Activated CD8-positive, alpha-beta memory T cell treated with anti-CD3 and anti-CD28 coated beads for 1 hour (primary cell): ENCODE measurements at places on chromosomes 13 and 19.

GRCh38 chr19:4061683-4062418, 4.8 kb downstream of the ZBTB7A start:
- DNase-seq, result no peak

DNA sequence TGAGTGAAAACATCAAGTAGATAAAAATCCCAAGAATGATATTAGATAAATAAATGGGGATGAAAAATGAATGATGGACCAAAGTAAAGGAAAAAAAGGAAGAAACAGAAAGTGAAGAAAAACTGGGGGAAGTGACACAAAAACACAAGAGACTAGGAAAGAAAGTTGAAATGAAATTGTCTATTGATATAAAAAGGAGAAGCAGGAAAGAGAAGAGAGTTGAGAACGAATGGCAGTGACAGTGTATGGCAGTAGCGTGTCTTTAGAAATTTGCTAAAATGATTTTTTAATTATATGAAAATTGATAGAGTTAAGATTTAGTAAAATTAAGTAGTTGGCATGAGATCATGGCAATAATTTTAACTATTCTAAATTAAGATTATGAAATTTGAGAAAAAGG, 36.3 kb upstream of the SGCG start:
- no peak for DNase-seq

DNA sequence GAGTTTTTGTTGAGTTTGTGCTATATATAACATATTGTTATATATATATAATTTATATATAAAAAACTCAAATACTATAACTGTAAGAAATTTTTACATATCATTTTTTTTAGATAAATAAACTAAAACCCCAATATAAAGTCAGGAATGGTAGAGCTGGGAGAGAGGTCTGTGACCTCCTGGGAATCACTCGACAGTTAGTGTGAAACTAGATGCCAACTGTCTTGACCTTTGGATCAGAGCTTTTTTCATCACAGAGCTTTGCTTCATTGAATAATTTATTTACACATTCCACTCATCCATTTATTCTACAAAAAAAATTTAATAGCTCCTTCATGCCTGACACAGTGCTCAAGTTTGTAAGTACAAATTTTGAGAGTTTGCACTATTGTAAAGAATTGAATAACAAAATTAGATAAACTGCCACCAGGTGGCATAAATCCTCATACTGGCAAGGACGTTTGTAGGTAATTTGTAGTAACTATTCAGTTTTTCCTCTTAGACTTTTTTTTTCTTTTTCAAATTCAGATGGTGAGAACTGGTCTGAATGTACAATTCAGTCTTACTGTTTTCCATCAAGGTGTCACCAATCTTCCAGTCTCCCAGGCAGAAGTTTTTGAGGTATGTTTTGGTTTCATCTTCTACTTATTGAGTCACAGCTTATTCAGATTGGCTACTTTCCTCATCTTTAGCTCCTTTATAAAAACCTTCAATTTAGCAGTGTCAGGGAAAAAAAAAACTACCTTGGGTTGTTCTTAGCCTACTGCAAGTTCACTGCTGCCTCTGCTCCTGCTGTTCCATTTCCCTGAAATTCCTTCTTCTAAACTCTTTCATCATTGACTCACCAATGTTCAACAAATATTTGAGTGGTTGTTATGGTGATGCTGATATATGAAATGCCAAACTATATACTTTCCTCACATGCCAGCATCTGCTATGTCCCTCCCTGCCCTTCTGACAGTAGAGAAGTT, 28.7 kb downstream of the LACC1 start:
- DNase-seq, result no peak

- DNase-seq, result no peak
These were observed 27.9 kb upstream of the PARP4 start for GRCh38 chr13:24540236-24541126.

DNA sequence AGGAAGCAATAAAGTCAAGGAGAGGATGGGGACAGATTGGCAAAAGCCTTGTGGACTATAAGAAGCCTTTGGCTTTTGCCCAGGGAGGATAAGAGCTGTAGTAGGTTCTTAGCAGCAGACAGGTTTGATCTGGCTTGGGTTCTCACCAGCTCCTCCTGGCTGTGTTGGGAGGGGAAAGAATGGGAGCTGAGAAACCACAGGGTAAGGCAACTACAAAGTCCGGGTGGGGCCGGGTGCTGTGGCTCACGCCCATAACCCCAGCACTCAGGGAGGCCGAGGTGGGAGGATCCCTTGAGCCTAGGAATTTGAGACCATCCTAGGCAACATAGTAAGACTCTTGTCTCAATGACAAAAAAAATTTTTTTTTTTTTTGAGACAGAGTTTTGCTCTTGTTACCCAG, 20.6 kb downstream of the NECTIN2 start:
- no peak for DNase-seq

DNA sequence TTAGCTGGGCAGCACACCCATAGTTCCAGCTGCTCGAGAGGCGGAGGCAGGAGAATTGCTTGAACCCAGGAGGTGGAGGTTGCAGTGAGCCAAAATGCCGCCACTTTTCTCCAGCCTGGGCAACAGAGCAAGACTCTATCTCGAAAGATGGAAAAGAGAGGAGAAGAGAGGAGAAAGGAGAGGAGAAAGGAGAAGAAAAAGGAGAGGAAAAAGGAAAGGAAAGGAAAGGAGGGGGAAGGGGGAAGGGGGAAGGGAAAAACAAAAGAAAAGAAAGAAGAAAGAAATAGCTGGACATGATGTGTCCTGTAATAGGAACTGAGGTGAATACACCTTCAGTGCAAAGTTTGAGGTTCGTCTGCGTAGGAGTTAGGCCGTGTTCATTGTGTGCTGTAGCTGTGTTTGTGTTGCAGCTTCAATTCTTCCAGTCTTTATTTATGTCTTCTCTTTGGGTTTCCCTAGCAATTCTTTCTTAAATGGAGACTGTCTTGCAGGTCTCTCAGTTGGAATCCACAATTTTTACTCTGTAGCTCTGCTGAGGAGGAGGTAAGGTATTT, 13.4 kb downstream of the ZNF607 start:
- no peak for DNase-seq

DNA sequence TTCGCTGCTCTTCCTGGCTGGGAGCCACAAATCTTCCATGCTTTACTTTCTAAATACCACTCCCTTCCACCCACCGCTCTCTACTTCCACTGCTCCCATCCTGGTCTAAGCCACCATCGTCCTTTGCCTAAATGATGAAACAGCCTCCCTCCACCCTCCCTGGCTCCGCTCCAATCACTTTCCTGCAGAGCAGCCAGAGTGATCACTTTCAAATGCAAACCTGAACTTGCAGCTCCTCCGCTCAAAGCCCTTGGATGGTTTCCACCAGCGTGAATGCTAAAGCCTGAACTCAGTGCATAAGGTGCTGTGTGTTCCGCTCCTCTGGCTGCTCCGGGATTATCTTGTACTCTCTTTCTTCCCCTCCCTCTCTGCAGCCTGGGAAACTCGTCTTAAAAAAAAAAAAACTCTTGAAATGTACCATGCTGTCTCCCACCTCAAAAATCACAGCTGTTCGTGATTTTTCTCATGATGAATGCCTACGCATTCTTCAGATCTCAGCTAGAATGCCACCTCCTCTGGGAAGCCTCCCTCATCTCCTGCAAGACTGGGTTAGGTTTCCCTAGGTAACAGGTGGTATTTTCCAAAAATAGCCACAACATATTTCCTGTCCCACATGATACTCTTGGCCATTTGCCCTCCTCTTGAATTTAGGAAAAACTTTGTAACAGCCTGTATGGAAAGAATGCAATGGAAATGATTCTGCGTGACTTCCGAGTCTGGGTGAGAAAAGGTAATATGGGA, 3.7 kb upstream of the SIN3B start:
- DNase-seq, result no peak

DNA sequence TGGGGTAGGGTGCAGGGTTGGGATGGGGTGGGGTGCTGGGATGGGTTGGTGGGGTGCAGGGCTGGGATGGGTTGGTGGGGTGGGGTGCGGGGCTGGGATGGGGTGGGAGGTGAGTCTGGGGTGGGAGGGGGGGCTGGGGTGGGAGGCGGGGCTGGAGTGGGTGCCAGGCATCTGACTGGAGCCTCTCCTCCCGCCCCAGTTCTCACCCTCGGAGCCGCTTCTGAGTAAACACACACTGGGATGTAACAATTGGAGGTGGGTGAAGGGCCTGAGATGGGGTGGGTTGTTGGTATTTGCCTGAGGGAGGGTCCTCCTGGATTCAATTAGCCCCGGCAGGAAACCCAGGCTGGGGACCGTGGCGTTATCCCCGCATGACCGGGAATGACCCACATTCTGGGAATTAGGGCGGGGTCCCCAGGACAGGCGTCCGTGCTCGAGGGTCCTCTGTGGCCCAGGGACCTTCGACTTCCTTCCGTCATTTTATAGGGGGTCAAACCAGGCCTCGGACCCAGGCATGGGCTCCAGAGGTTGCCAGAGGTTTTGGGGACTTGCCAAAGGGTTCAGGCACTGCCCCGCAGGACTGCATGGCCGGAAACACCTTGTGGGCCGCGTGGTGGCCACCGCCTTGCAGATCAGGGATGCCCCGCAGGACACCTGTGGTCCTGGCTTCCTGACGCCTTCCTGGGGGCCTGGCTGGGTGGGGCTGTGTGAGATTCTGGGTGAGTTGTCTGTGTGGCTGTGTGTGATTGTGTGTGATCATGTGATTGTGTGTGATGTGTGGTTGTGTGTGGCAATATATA, 1.4 kb downstream of the TMPRSS9 start:
- no peak for DNase-seq

DNA sequence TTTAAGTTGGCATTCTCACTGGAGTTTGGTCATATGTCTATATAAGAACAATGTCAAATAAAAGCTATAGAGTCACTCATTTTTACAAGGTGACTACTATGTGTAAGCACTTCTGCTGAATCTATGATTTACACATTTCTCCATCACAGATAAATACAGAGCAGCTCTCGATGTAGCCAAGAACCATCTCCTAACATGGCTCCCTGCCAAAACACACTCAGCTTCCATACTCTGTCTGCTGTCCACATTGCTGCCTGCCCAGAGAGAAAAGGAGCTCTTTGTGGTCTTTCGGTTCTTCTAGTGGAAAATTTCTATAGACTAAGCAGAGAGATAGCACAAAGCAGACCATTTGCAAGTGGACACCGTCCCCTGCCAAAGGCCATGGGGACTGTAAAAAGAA, 190.9 kb upstream of the KLF12 start:
- no peak for DNase-seq

DNA sequence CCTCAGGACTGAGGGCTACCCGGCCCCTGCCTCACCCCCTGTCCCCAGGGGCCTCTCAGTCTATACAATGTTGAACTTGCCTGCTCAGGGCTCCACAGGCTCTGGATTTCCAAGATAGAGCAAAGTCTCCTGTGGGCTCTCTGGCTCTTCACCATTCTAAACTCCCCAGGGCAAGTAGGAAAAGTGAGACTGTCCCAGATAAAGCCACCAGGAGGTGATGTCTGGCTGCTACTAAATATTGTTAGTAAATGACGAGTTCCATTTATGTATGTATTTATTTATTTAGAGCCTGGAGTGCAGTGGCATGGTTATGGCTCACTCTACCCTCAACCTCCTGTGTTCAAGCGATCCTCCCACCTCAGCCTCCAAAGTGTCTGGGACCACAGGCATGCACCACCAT, 73.6 kb upstream of the SIAH3 start:
- DNase-seq, result no peak

GRCh38 chr13:103471896-103472295, 405.7 kb upstream of the SLC10A2 start:
- DNase-seq, result no peak

DNA sequence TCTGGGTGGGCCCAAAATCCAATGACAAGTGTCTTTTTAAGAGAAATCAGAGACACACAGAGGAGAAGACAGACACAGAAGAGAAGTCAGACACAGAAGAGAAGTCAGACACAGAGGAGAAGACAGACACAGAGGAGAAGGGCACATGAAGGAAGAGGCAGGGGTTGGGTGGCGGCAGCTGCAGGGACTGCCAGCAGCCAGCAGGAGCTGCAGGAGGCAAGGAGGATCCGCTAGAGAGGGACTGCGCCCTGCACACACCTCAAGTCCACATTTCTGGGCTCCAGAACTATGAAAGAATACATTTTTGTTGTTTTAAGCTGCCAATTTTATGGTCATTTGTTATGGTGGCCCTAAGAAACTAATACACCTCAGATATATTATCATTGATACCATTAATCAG, 140.6 kb downstream of the ZIC5 start:
- no peak for DNase-seq

- no peak for DNase-seq
These were observed 584 bp upstream of the RPS16 start for GRCh38 chr19:39436350-39436716.

DNA sequence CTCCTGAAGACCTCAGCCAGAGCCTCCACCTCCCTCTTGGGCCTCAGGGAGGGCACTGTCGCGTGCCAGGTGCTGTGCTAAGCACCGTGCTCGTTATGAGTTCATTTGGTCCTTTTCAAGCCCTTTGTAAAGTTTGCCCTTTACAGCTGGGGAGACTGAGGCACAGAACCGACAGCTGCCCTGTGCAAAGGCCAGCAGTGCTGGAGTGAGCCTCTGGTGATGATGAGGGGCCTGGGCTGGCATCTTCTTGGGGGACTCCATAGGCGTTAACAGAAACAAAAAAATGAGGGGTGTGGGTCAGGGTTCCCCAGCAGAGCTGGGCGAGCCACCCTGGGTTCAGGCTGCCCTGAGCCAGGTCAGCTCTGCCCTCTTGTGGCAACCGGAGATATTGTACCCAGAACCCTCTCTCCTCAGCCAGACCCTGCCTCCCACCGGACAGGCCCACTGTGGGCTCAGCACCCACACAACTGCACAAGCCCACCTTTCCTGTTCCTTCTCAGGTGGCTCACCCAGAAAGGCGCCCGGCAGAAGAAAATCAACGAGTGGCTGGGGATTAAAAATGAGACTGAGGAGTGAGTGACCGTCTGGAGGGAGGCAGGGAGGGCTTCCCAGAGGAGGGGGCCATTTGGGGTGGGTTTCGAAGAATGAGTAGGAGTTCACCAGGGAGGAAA, 5.5 kb upstream of the IFI30 start:
- DNase-seq, result no peak

DNA sequence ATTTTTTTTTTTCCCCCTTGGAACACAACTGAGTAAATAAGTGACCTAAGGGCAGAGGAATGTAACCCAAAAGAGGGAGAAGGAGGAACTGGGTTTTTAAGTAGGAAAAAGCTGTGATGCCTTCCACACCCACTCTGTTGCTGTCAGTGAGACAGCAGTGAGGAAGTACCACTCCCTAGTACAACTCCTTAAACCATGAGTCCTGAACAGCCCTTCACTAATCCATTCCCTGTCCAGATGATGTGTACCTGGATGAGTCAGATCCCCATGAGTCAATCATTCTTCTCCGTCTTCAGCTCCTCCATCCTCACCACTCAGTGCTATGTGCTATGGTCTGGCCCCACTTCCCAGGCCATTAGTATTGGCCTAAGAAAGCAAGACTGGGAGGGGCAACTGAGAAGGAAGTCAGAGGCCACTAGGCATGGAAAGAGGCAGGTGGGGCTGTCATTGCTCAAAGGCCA, 12.9 kb upstream of the CXCL17 start:
- DNase-seq, result no peak

DNA sequence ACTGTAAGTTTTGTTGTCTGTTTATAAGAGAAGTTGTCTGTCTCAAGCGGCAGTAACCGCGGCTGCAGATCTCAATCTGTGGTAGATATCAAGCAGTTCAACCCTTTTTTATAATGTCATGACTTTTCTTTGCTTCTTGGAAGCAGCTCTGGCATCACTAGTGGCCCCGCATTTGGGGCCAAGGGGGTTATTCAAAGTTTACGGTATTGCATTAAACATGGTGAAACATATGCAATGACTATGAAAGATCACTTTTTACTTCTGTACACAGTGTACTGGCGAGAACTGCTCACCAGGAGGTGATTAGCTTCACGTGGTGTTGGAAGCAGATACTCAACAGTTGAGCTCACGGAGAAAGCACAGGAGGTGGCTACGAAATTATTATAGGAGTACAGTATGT, 4.6 kb upstream of the FFAR3 start:
- DNase-seq, result no peak
